ENCODE measurements at places on chromosomes 3 and 15. TPM values are rescaled to one million over a fixed set of nuclear protein-coding genes. Genes with fewer than 3 reads are reported as not detected.

The FOXB1 gene
- total RNA-seq, result 1.6 TPM

The CCDC9B gene
- total RNA-seq, result 0.66 TPM

The ADIPOQ gene
- total RNA-seq, result not detected

The DAZL gene
- total RNA-seq, result not detected

The PRTG gene
- not detected for total RNA-seq

The FAM81A gene
- 1.2 TPM for total RNA-seq

The KCNAB1 gene
- total RNA-seq, result not detected

The LSAMP gene
- not detected for total RNA-seq

The PDCD7 gene
- total RNA-seq, result 41.8 TPM

The TRPM1 gene
- total RNA-seq, result not detected

The DLL4 gene
- not detected for total RNA-seq

The MEGF11 gene
- total RNA-seq, result not detected

Data from T-helper 2 cell treated with Interferon-gamma antibody and Interleukin-4, amounts not matched to agents 100 ng/mL and 5 ng/mL, for 36 hours (primary cell).